Right lobe of liver (tissue), 6 donors: ENCODE measurements at places on chromosomes 3 and 15. TPM values are rescaled to one million over a fixed set of nuclear protein-coding genes. Genes with fewer than 3 reads are reported as not detected.

PLSCR4 gene
- 44.9 TPM for total RNA-seq

CDC25A gene
- 8.8 TPM for total RNA-seq

DNA sequence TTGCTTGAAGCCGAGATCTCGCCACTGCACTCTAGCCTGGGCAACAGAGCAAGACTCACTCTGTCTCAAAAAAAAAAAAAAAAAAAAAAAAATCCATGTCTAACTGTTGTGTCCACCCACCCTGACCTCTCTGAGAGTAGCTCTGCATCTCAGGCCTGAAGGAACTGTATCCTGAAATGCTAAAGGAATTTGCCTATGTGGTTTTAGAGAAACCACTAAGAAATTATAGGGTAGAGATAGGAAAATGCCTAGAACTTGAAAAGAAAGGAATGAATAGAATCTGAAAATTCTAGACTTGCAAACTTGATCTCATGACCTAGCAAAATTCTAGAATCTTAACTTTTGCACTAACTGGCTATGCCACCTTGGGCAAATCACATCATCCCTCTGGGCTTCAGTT lies 217.5 kb upstream of the ROPN1 start:
- H3K36me3 ChIP-seq: no peaks in the 10 kb centered on the region
- H3K27ac ChIP-seq: no peak overlapping the region
- no peaks in the 10 kb centered on the region for H3K27me3 ChIP-seq
- H3K4me1 ChIP-seq: no peaks in the 10 kb centered on the region
- DNase-seq: no peak

- DNase-seq: no peak
- H3K4me1 ChIP-seq: no peaks in the 10 kb centered on the region
- H3K36me3 ChIP-seq: no peaks in the 10 kb centered on the region
- H3K27ac ChIP-seq: no peak overlapping the region
- H3K4me3 ChIP-seq: no peak overlapping the region
- no peaks in the 10 kb centered on the region for H3K27me3 ChIP-seq
Observed at GRCh38 chr3:141877911-141878310, 1.5 kb downstream of the ATP1B3 start.
